Liver (tissue), 10 donors: ENCODE measurements at places on chromosomes 11 and 22. TPM values are rescaled to one million over a fixed set of nuclear protein-coding genes. Genes with fewer than 3 reads are reported as not detected.

The PDGFB gene
- 0.98 TPM for total RNA-seq

DNA sequence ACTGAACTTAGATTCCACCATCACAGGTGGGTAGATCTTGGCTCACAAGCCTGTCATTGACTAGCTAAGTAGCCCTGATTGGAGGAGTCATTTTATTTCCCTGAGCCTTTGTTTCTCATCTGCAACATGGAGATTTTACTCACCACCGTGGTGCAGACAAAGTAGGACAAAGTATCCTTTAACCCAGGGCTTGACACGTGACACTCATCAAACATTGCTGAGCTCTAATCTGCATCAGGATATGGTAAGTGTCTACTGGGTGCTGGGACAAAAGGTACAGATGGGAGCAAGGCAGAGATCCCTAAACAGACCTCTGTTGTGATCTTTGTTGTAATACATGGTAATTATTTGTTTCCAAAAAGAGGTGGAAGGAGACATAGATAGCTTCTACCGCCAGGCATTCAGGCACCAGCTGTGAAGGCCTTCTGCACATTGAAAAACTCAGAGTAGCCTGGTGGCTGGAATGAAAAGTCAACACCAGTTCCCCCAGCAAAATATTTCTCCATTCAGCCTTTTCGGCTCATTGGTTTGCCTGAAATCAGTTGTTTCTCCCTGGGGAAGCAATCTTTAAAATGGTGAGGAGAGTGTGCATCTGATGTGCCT, 18.3 kb upstream of the MICAL2 start:
- H3K4me1 ChIP-seq: peaks cover under 1% of the 10 kb centered on the region
- DNase-seq: no peak
- H3K4me3 ChIP-seq: no peak overlapping the region
- H3K27ac ChIP-seq: no peak overlapping the region
- H3K27me3 ChIP-seq: no peaks in the 10 kb centered on the region
- no peaks in the 10 kb centered on the region for H3K36me3 ChIP-seq

DNA sequence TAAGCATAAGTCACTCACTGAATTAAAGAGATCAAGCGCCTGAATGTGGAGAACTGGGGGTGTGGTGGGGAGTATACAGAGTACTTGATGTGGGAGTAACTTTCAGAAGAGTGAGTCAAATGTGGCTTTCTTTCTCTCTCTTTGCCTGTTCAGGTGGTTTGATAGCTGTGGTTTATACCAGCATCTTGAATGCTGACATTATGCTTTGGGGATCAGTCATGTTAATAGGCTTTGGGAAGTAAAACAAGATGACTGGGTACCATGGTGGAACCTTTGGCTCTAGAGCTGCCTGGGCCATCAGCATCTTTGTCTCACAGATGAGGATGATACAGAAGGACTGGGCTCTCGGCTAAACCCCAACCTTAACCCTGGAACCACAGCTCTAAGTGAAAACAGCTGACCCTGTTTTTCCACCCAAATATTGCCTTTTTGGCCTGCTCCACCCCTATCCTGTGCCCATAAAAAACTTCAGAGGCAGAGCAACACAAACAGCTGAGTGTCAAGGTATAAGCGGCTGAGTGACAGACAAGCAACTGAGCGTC, 58.2 kb upstream of the GNAZ start:
- no peaks in the 10 kb centered on the region for H3K27me3 ChIP-seq
- H3K36me3 ChIP-seq: no peaks in the 10 kb centered on the region
- DNase-seq: no peak
- H3K4me3 ChIP-seq: no peak overlapping the region
- no peaks in the 10 kb centered on the region for H3K4me1 ChIP-seq

DNA sequence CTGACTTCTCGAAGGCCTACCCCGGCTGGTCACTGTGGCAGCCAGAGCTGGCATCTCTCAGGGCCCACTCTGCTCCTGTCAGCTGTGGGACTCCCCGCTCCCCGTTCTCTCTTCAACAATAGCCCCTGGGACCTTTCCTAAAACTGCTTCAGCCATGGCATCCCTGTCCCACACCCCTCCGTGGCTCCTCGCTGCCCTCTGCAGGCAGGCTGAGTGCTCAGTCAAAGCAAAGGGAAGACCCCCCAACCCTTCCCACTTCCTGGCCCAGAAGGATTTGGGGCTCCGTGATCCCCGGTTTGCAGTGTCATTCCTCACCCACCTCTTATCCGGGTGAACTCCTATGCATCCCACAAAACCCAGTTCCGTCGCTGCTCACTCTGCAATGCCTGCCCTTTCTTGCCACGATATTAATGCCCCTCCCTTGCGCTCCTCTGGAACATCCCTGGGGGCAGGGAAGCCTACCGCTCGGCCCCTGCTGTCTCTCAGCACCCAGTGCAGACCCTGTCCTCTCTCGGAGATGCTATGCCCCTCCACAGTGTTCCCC, 1.6 kb upstream of the TH start:
- no peaks in the 10 kb centered on the region for H3K4me1 ChIP-seq
- H3K36me3 ChIP-seq: no peaks in the 10 kb centered on the region
- H3K4me3 ChIP-seq: no peak overlapping the region
- H3K27ac ChIP-seq: no peak overlapping the region
- DNase-seq: no peak
